ENCODE measurements at places on chromosomes 12 and 14. TPM values are rescaled to one million over a fixed set of nuclear protein-coding genes. Genes with fewer than 3 reads are reported as not detected.

- DNase-seq: no peak
Measured at GRCh38 chr14:68573722-68574121, 219.1 kb downstream of the ZFP36L1 start.

Gene PLD4
- polyA plus RNA-seq: 29.8 TPM

- no peak for DNase-seq
Measured at GRCh38 chr14:91872011-91872501, 4.7 kb upstream of the TC2N start.

Gene CYP46A1
- 0.38 TPM for polyA plus RNA-seq

Gene KLRB1
- polyA plus RNA-seq: 7.5 TPM

Gene MIP
- polyA plus RNA-seq: 0.07 TPM

DNA sequence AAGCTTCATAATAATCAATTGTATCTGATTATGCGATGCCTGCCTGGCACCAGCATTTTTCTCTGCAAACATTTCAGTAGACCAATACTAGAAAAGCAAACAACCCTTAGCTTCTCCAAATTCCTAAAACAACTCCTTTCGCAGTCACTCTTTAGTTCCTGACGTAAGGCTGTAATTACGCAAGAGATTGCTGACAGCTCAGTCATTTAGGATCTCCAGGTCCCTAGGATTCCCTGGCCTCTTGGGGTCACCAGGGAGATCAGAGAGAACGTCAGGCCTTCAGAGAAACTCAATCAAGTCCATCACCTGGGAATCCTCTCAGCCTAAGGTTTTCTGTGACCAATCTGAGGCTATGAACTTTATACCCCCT is 390.6 kb downstream of the PAWR start:
- DNase-seq: no peak

Gene PDZRN4
- polyA plus RNA-seq: 0.32 TPM

- DNase-seq: peak; percentile 75
Measured at GRCh38 chr12:133129368-133130037, 571 bp downstream of the ZNF891 start.

DNA sequence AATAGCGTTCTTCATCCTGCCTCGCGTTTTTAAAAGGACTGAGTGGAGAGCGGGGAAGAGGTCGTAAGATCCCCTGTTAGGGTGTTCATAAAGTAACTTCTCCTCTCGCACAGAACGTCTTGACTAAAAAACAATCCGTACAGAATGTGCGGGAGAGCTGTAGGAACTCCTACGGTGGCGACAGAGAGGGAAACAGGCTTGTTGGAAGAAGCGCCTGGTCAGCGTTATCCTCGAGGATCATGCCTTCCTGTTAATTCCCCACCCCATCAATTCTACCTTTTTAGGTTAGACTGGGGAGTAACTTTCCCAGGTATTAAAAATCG is 399 bp upstream of the WASHC4 start:
- no peak for DNase-seq

DNA sequence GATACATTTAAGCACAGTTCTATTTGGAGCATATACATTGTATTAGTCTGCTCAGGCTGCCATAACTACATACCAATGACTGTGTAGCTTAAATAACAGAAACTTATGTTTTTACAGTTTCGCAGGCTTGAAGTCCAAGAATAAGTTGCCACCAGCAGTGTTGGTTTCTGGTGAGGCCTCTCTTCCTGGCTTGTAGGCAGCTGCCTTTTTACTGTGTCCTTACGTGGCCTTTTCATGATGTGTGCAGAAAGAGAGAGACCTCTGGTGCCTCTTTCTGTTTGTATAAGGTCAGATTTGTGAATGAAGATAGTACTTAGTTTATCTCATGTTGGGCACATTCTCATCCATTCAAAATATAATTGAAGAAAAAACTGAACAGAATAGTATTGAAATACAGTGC is 636.6 kb downstream of the FLRT2 start:
- DNase-seq: no peak

Gene SRRM4
- polyA plus RNA-seq: not detected

DNA sequence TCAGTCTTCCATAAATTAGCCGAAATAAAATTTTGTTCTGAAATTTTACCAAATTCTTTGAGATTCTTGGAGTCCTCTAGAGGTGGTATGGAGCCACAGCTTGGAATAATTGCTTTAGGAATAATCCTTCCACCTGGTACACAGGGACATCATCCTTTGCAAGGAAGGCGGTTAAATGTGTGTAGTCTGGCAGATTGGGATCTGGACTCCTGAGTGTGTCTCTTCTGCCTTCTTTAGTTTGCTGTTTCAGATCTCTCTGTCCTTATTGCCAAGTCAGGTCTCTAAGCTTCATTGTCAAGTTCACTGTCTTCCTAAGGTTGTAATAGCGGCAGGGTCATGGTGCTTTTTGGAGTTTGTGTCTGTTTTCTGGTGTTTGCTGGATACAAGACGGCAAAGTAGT is 393.9 kb upstream of the RGS6 start:
- no peak for DNase-seq

- DNase-seq: no peak
Measured at GRCh38 chr14:103561381-103562178, 877 bp downstream of the BAG5 start.

GRCh38 chr14:22052795-22053194 is 379.2 kb upstream of the OR4E1 start:
- DNase-seq: no peak

GRCh38 chr12:78406828-78407227 is 457.7 kb upstream of the SYT1 start:
- DNase-seq: no peak

- DNase-seq: peak; percentile 44
Measured at GRCh38 chr12:3607039-3607720, 116.2 kb downstream of the PRMT8 start.

GRCh38 chr14:35046751-35047536 is 872 bp downstream of the FAM177A1 start:
- no peak for DNase-seq

DNA sequence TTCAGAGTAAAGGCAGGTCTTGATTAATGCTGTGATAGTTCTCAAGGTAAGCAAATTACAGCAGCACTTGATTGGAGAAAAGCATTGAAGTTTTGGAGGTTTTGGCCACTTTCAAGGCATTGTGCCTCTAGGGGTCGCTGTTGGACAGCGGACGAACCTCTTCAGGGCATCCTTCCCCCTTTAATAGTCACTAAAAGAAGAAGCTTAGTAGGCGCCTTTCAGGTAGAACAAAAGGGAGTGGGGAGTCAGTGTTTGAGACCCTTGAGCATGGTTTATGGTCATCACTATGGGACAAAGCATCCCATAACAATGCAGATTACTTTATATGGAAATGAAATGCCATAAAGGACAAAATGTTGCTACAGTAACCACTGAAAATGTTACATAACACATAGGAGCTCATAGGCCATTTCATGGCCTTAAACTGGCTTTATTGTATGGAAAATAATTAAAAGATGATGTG is 199.5 kb upstream of the DCN start:
- peak; percentile 90 for DNase-seq

DNA sequence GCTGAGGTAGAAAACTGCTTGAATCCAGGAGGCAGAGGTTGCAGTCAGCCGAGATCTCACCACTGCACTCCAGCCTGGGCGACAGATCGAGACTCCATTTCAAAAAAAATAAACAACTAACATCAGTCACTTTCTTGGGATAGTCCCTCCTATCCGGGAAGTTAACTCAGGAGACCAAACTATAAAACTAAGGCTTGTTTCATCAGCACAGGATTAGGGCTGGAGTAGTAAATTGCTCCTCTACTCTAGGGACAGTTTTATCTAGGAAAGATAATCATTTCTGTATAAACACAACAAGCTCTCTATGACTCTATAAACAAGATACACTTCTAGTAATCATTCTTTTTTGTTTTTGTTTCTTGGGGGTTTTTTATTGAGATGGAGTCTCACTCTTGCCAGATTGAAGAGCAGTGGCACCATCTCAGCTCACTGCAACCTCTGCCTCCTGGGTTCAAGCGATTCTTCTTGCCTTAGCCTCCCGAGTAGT is 11.7 kb downstream of the RPS26 start:
- DNase-seq: no peak

- DNase-seq: no peak
Measured at GRCh38 chr14:85445151-85445795, 84.7 kb upstream of the FLRT2 start.

Gene MYF6
- polyA plus RNA-seq: 0.04 TPM

DNA sequence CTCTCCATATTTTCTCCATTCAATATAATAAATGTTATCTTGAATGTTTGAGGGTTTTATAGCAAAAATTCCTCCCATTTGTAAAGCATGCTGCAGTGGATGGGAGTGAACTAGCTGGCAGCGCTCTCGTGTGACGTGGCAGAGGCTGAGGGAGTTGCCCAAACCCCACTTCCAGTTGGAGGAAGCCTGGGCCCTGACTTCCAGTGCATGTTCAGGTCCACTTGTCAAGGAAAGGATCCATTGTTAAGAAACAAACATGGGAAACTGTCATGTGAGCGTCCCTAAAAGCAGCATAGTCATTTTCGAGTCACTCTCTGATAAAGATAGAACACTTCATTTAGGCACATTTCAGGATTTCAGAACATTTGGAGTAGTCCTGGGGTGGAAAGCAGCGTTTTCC is 116.6 kb downstream of the SLC25A47 start:
- DNase-seq: no peak

Gene LALBA
- polyA plus RNA-seq: not detected

GRCh38 chr12:116689979-116690744 is 47.7 kb downstream of the SPRING1 start:
- DNase-seq: no peak

Gene INHBE
- polyA plus RNA-seq: 0.02 TPM

DNA sequence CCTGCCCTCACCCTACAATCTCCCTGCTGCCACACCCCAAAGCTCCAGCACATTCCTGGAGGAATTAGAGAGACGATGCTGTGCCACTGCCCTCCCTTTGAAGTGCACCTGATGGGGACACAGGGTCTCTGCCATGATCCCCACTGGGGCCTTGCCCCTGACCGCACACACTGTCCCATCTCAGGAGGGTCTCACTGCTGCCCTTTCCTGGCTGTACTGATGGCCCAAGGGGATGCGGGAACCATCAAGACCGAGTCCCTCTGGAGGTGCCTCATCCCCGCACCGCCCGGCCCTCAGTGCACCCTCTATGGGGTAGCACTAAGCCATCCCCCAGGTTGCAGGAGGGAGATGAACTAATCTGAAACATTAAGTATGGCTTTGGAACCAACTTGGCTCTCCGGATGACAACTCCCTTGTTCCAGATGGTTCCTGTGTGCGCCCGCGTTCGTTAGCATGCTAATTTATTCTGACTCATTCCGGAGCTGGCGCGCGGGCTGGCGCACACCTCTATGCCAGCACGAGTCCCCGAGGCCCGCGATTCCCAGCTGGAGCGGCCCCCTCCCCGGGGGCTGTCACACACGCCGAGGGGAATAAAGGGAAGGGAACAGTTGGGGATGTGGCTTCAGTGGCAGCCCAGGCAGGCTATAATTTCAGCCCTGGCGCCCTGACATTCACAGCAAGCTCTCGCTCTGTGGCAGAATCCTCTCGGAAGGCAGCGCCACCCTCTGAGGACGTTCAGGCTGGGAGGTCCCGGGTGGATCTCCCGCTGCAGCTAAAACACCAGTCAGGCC is 34.2 kb upstream of the C14orf180 start:
- DNase-seq: no peak

DNA sequence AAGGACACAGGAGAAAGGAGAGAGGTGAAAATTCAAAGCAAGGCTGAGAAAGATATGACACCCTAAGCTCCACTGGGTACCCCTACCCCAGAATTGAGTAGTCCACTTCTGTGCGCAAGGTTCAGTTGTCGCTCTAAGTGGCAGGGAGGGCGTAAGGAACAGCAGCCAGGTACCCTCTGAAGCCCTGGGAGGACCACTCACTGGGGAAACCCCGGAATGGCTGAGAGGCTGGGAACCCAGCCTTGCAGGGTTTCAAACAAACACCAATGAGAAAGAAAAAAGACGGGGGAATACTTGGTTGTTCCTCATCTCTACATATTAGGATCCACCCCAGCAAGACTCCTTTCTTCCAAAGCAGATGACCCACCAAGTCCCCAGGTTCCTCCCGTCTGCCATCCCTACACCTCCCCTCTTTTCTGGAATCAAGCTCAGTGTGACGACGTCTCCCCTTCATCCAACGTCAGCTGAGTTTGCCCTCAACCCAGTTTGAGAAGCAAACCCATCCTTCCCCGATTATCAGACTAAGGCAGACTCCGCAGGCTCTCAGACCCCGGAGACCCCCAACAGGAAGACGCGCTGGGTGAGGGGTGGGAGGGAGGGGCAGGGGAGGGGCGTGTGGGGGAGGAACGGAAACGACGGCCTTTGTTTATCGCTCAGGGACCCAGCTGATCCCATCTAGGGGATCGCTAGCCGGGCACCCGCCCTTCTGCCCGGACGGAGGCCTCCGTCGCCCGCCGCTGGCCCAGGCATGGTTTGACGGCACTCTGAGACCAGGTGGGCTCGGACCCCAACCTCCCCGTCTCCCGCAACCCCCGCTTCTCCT is 795 bp downstream of the LMBR1L start:
- peak; percentile 90 for DNase-seq

- DNase-seq: no peak
Measured at GRCh38 chr14:63770187-63770807, 42.4 kb upstream of the SGPP1 start.
